ENCODE measurements at places on chromosomes 3 and 15.
A peak's percentile ranks its signal among the peaks of the same experiment; 100 is the strongest.

DNA sequence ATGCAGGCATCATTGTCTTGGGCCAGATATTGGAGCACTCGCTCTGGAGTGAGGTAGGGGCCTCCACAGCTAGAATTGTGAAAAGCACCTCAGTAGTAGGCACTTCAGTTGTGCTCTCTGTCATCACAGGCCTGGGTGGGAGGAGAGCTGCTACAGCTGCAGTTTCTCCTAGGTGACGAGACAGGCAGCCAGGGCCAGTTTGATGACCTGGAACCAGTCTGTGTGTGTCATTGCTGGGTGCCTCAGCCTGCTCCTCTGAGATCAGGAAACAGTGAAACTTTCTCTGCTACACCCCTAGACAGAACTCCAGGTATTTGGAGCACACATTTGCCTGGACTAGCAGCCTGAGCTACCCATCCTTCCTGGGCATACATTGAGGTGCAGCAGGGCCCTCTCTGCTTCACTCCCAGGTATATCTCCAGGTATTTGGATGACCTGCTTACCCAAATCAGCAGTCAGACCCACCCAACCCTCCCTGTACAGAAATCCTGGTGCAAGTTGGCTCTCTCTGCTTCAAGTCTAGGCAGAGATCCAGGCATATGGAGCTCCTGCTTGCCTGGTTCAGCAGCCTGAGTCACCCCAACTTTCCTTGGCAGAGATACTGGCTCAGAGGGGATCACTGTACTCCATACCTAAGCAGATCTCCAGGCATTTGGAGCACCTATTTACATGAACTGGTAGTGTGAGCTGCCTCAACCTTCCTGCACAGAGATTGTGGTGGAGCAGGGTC is 54.3 kb upstream of the SGO1 start:
- no peak for DNase-seq

- DNase-seq, result peak; percentile 61
These were observed 395.2 kb upstream of the TPM1 start for GRCh38 chr15:62647202-62647842.

DNA sequence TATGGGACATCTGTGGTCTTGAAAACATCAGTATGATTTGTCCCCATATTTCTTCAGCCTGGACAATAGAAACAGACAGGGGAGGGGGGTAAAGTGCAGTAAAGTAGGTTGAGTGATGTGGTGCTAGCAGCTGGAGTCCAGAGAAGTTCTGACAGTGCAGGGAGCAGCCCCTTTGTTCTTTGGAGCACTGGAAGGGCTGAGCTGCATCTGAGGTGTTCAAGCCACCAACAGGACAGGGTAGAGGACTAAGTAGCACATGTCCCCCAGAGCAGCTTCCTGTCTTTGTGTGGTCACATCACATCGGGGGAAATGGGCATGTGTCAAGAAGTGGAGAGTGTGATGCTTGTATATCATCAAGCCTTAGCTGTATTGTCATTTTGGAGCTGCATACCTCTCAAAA is 12.1 kb downstream of the MRPS22 start:
- no peak for DNase-seq

GRCh38 chr15:57652481-57652880 is 54.0 kb upstream of the POLR2M start:
- DNase-seq, result no peak
